Right ventricle myocardium superior (tissue), 1 donor: ENCODE measurements at places on chromosomes 6 and 20.
A peak's percentile ranks its signal among the peaks of the same experiment; 100 is the strongest.

- DNase-seq: peak; percentile 56
Measured at GRCh38 chr20:44357555-44358125, 2.1 kb downstream of the HNF4A start.

DNA sequence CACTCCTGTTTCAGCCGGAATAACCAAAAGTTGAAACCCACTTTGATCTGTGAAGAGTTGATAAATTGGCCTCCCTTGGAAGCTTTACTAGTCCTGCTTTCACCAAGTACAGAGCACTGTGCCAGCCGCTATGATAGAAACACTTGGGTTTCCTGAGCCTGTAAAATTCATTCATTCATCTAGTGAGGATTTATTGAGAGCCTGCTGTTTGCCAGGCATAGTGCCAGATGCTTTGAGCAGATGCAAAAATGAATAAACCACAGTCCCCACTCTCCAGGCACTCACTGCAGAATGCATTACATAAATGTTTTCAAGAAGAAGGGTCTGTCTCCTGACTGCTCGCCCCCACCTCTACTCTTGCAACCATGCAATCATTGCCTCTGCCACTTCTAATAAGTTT is 25.3 kb upstream of the TMEM217 start:
- no peak for DNase-seq

DNA sequence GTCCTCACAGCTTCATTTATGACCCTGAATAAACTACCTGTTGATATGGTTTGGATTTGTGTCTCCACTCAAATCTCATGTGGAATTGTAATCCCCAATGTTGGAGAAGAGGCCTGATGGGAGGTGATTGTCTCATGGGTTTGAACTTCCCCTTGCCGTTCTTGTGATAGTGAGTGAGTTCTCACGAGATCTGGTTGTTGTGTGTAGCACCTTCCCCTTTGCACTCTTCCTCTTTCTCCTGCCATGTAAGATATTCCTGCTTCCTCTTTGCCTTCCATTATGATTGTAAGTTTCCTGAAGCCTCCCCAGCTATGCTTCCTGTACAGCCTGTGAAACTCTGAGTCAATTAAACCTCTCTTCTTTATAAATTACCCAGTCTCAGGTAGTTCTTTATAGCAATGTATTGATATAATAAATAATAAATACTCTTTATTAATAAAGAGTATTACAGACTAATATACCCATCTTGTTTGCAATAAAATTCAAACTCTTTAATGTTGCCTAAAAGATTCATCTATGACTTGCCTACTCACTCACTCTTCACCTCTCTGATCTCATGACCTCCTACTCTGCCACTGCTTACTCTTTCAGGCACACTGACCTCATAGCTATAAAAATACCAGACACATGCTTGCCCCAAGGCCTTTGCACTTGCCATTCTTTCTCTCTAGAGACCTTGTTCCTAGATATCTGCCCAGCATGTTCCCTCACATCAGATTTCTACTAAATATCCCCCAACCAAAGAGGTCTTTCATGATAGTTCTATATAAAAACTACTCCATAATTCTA is 256.4 kb upstream of the MARCKS start:
- no peak for DNase-seq

- no peak for DNase-seq
Measured at GRCh38 chr6:145863366-145863765, 48.8 kb upstream of the FBXO30 start.

DNA sequence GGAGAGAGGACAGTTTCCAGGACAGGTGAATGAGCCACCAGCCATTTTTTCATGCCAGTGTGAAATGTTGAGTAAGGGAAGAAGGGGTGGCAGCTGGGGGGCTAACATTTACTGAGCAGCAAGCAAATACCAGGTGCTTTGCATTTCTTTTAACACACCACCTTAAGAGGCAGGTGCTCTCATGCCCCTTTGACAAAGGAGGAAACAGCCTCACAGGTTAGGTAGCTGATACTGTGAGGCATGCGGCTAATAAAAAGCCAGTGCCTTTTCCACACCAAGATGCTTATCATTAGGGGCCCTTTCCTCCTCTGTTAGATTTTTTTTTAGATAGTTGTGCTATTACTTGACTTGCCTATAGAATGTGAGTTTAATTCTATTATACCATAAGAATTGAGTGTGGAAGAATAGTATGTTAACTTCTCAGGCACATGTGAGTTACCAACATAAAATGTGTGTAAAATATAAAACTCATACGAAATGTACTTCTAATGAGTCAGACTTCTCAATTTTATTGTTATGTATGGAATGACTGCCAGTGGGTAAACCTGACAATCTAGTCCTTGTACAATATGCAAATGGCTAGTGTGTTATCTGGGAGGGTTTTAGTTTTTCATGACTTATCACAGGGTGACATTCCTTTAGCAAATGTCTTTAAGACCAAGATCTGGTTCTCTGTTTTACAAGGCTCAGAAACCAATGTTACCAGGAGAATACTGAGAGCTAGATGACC is 260.0 kb downstream of the TMEM242 start:
- no peak for DNase-seq
